ENCODE measurements at places on chromosomes 12 and 14.

DNA sequence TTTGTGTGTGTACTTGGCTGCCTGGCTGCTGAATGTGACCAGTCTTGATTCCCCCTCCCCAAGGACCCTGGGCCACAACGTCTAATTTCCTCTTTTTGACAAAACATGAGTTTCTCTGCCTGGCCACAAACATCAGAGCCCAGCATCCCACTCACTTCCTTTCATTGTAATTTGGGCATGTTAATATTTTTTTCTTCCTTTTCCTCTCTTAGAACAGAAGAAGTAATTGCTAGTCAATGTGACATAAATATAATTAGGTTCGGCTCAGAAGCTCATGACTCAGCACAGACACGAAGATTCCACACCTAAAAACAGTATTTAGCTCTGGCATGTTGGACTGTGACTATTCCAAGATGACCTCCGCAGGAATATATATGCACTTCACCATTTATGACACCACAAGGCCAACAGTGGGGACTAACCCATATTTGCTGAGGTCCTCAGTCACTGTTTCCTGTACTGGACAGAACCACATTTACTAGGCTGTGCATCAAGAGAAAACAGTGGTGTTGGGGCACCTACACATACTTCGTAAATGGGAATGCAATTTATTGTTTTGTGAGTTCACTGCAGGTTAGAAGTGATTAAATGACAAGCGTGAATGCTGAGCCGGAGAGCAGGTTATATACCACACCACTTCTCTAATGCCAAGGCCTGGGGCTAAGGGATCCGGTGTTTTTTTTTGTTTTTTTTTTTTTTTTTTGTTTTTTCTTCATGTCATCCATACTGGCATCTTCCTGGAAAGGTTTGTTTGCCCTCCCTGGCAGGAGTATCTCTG, 4.2 kb downstream of the GSG1 start:
- no peak for DNase-seq

DNA sequence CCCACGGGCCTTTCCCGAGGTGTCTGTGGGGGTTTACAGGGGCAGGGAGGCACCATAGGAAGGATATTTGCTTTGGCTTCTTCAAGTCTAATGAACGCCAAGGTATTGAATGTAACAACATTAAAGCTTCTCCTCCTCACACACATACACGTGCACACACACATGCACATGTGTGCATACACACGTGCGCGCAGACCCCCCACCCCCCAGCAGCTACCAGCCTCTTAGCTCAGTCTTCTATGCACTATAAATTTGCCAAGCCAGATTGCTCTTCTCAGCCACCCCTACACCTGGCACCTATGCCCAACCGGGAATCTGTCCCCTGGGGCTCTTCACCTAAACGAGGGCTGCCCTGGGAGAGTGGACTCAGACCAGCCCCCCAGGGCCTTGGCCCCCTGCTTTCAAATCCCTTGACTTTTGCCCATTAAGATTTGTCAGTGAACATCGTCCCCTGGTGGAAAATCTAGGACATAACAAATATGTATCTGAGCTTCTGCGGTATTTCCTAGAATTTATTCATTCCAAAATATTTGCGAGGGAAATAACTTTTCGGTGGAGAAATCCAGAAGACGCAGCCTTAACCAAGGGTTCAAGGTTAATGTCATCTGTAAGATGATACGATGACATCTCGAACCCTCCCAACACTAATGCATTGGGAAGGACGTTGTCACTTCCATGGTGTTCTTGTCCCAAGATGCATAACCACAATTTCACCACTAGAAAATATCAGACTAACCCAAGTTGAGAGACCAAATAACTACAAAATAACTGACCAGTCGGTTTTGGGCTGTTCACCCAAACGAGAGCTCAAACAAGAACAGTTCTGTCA, 330.4 kb downstream of the MED13L start:
- no peak for DNase-seq

- DNase-seq, result peak; percentile 47
These were observed 25.7 kb upstream of the TC2N start for GRCh38 chr14:91893007-91893406.

DNA sequence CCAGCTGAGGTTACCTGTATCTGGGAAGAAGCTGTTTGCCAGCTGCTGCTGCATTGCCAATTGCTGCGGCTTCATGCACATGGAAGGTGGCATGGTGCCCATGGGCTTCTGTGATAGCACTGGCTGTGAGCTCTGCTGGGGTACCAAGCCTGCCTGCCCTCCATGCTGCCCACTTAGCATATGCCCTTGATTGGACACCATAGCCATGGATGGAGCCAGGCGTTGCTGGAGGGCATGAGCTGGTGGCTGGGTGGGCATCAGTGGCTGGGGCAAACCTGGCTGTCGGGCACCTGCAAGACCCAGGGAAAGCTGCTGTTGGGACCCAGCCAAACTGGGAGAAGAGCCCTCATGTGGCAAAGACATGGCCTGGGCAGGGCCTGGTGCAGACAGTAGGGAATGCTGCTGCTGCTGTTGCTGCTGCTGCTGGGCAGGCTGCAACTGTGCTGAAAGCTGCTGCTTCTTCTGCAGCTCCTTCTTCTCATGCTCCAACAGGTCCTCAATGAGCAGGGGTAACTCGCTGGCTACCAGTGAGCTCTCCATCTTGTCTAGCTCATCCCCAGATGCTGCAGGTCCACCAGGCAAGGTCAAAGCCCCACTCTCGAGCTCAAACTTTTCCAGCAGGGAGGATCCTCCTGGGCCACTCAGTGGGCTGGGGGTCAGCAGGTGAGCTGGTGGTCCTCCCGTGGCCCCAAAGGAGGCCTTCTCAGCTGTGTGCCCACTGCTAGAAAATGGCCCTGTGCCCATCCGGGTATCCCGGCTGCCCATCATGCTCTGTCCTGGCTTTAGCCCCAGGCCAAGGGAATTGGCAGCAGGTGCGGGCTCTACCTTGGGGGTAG, 18.8 kb upstream of the PRKAG1 start:
- no peak for DNase-seq

DNA sequence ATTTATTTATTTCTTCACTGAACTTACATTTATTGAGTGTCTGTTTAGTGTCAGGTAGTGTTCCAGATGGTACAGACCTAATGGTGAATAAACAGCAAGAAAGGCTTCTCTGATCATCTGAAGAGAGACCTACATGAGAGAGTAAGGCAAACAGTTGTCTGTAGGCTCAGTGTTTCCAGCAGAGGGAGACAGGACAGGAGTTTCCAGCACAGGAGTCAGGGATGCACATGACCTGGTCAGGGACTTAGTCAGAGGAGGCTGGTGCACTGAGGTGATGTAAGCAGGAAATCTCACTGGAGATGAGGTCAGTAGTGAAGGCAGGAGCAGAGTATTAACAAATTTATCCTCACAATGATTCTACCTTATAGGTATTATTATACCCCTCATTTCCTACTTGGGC, 233.2 kb downstream of the MDGA2 start:
- DNase-seq, result no peak

GRCh38 chr12:56451147-56451546, 1.9 kb upstream of the TIMELESS start:
- DNase-seq, result no peak

- no peak for DNase-seq
These were observed 45.9 kb downstream of the DYRK2 start for GRCh38 chr12:67694306-67694900.

DNA sequence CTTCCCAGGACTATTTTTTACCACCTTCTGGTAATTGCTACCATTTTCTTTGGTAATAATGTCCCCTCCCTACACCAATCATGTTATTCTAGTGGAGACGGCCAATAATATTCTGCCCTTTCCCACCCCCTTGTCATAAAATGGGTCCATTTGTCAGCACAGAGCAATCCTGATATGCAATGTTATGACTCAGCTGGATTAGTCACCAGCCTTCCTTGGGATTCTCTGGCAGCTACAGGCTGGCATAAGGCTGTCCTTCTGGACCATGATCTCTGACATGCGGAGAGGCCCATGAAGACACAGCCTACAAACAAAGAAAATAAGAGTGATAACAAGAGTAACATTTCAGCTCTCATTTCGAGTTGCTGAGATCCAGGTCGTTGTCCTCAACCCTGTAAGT, 222.0 kb upstream of the CPNE8 start:
- no peak for DNase-seq

GRCh38 chr14:31435276-31435675, 14.9 kb upstream of the HEATR5A start:
- DNase-seq, result no peak

GRCh38 chr14:103775506-103775905, 59.9 kb downstream of the ZFYVE21 start:
- no peak for DNase-seq

- DNase-seq, result no peak
These were observed 251.7 kb downstream of the PDZRN4 start for GRCh38 chr12:41439801-41440200.

DNA sequence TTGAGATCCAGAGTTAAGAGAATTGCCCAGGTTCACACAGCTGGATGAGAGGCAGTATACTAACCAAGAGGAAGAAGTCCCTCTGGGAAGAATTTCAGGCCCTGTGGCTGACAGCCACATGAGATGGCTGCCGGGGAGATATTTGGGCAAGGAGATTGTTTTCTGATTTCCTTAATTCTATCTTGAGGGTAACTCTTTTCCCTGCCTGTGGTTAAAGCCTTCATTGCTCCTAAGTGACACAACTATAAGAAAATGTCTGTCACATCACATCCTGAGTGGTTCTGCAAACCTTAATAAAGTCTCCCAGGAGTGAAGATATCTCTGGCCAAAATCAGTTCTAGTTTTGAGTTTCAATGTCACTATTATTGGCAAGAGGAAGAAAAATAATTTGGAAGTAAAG, 9.6 kb downstream of the ARHGDIB start:
- DNase-seq, result no peak

DNA sequence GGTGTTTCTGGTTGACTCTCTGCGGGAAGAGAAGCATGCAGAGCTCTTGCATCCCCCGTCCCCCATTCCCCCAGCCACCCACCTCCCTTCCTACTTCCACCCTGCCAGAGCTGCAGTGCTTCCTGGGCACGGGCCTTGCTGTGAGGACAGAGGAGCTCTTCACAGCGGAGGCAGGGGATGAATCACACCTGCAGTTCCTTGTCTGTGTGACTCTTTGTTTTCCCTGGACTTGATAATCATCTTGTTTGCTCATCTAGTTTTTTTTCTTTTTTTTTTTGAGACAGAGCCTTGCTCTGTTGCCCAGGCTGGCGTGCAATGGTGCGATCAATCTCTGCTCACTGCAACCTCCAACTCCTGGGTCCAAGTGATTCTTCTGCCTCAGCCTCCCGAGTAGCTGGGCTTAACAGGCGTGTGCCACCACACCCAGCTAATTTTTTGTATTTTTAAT, 27.8 kb downstream of the ANKRD9 start:
- DNase-seq, result no peak

GRCh38 chr14:88380405-88380804, 5.1 kb upstream of the SPATA7 start:
- no peak for DNase-seq

GRCh38 chr12:113971392-113971791, 5.3 kb upstream of the RBM19 start:
- DNase-seq, result no peak

DNA sequence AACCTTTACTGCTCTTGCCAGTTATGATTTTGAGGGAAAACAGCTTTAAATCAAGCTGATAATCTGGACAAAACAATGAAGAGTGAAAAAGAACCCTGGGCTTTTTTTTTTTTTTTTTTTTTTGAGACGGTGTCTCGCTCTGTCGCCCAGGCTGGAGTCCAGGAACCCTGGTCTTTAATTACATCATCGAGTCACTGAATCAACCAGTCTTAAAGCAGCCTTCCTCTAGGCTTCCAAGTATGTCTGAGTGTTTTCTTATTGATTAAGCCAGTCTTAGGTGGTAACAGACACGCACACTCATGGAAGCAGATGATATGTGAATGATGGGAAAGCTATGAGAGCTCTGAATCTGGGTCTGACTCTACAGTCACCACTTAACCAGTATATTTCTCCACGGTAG, 5.9 kb upstream of the VCPKMT start:
- no peak for DNase-seq

- DNase-seq, result no peak
These were observed 154.0 kb downstream of the PIWIL1 start for GRCh38 chr12:130491421-130492357.

DNA sequence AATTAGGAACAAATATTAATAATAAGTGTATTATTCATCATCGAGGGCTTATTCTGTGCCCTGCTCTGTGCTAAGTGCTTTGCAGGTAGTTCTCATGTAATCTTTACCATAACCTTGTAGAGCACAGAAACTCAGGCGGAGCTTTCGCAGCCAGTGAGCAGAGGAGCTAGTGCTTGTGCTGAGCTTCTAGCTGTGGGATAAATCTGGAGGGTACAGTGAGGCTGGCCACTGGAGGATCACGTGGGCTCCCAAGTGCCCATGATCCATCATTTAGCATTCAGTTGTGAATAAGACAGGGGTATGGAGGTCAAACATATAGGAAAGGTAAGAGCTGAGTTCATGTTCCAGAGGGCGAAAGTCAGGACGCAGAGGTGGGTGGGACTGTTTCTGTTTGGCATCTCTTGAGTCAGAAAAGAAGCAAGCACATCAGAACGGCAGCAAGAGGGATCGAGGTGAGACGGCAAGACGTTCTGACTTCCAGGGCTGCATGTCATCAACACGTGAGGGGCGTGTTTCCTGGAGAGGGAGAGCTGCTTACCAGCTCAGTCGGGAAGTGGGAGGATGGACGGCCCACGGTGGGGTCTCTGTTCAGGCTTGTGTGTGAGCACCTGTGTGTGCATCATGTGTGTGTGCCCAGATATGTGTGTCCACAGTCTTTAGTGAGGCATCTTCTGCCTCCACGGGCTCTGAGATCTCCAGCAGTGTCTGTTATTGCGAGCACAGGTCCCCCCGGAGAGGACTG, 16.8 kb upstream of the KRT80 start:
- no peak for DNase-seq

DNA sequence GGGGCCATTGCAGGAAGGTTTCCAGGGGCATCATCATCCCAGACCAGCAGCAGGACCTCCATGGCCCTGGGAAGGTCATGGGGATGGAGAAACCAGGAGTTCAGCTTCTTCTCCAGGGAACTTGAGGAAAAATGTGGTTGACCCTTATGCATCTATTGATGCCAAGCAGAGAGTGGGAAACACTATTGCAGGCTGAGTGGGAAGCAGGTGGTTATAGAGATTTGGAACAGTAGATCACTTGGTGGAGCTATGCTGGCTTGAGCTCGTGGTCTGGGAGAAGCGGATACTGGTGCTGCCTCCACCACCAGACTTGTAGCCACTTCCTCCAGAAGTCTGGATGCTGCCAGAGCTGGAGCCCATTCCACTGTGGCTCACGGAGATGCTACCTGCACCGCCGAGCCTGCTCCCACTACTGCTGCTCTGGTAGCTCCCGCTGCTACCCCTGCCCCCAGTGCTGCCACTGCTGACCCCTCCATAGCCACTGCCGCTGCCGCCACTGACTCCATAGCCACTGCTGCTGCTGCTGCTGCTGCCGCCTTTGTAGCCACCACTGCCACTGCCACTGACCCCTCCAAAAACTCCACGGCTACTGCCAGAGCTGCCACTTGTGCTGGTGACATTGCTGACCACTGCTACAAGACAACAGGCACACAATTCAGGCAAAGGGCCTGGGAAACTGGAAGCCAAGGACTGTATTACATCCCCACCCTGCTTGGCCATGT, 8.5 kb downstream of the KRT76 start:
- no peak for DNase-seq

- DNase-seq, result no peak
These were observed 55.5 kb upstream of the NPAS3 start for GRCh38 chr14:32883188-32883587.

GRCh38 chr12:126061777-126062176, 996.5 kb downstream of the AACS start:
- DNase-seq, result no peak

GRCh38 chr14:99148861-99149610, 123.0 kb downstream of the BCL11B start:
- no peak for DNase-seq

- no peak for DNase-seq
These were observed 103.2 kb upstream of the PARP11 start for GRCh38 chr12:3976351-3976938.
